CD4-positive, alpha-beta T cell treated with Interleukin-17A for 4 hours (primary cell): ENCODE measurements at places on chromosomes 16 and 17.

DNA sequence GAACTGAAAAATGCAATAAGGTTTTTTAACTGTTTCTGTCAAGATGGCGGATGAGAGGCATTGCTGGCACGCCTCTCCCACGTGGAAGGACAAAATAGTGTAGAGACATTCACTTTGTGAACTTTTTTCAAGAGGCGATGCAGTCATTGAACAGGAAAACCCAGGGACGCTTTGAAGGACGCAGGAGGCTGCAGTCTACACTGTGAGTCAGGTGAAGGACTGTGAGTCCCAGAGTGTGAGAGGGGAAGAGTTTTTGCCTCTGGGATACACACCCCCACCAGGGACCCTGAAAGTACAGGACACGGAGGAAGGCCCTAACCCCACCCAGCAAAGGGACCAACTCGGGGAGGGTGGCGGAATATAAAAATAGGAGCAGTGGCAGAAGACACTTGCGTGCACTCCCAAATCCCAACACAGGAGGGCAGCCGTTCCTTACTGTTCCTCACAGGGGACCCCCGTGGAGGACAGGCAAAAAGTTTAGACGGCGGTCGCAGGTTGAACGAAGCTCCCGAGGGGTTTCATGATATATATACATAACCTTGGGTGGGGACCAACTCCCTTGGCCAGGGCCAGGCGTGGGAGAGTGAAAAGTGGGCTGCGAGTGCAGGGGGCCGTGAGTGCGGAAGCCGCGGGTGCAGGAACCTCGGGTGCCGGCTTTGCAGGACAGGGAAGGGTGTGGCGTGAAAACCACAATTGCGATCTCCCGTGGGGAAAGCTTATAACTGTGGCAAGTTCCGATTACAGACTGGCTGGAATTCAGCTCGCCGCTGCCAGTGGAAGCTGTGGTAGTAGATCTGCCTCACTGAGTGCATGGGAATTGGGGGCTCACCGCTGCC, 82.0 kb upstream of the ALOX12 start:
- peak; percentile 81 for DNase-seq

DNA sequence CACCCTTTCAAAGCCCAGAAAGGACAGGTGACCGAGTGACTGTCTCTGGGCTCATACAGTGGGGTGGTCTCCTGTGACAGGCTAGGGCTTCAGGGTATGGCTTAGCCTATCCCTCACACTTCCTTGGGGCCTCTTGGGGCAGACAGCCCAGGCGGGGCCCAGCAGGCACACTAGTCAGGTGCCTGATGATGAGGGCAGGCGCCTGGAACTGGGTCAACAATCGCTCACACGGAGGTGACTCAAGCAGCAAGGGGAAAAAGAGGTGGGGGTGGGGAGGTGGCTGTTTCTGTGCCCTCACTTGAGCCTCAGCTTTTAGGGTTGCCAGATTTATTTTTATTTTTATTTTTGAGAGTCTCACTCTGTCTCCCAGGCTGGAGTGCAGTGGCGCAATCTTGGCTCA, 6.4 kb upstream of the GRN start:
- DNase-seq: no peak

GRCh38 chr16:49528060-49528865, 154.7 kb downstream of the C16orf78 start:
- DNase-seq: peak; percentile 52

GRCh38 chr17:37025238-37025637, 76.5 kb downstream of the AATF start:
- DNase-seq: no peak

DNA sequence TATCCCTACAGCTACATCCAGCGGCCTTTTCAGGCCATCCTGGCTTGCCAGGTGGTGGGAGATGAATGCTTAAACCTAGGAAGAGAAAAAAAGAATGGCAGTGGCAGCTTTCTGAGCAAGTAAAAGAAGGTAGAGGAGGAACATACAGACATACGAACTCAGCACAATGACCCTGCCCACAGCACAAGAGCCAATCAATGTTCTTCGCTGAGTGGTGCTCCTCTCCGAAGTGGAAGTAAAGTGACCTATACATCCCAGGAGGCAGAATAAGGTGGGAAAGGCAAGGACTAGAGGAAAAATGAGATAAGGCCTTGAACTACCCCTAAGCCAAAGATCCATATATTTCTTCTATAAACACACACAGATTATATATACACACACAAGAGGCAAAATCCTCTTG, 28.7 kb downstream of the USP31 start:
- DNase-seq: no peak

GRCh38 chr16:87305505-87306391, 11.4 kb downstream of the C16orf95 start:
- DNase-seq: no peak

GRCh38 chr17:13638855-13639458, 37.2 kb upstream of the HS3ST3A1 start:
- DNase-seq: no peak

- no peak for DNase-seq
These were observed 1.1 kb upstream of the THRA start for GRCh38 chr17:40061609-40062038.

DNA sequence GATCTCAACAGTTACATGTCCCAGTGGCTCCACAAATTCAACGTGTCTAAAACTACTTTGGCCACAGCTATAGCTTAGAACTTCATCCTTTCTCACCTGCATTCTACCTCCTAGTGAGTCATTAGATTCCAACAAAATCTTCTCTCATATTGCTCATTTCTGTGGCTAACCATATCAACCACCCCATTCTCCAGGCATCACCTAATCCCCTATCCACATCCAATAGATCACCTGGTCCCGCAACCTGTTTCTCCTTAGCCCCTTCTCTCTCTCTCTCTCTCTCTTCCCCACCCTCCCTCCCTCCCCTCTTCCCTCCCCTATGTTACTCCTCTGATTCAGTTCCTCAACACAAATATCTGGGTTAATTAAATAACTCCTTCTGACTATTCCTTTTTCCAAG, 64.6 kb downstream of the ANKFN1 start:
- no peak for DNase-seq

DNA sequence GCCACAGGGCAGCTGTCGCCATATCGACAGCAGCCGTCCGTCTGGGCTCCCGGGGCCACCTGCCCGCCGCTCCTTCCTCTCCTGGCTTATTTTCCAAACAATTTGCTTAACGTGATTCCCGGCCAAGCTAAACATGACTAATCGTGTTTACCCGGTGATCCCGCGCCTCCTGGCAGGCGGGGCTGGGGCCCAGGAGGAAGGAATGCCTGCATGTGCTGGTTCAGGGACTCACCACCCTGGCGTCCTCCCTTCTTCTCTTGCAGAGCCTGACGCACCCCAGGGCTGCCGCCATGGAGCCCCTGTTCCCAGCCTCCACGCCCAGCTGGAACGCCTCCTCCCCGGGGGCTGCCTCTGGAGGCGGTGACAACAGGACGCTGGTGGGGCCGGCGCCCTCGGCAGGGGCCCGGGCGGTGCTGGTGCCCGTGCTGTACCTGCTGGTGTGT, 6.1 kb downstream of the SSTR5 start:
- DNase-seq: no peak

DNA sequence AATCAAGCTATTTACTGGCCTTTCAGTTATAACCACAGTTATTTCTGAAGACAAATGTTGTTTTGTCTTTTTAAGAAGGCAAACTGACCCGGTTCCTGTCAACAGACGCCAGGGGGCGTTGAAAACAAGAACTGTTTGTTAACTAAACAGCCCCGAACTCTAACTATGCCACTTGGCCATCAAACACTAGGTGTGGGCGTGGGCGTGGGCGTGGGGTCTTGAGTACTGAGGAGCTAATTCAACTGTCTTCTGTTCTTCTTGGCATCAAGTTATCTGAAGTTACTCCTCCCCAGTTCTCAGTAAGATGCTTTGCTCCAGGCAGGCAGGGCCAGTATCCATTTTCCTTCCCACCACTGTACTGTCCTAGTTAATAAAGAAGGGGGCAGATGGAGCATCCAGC, 63.3 kb upstream of the MTMR4 start:
- peak; percentile 56 for DNase-seq

DNA sequence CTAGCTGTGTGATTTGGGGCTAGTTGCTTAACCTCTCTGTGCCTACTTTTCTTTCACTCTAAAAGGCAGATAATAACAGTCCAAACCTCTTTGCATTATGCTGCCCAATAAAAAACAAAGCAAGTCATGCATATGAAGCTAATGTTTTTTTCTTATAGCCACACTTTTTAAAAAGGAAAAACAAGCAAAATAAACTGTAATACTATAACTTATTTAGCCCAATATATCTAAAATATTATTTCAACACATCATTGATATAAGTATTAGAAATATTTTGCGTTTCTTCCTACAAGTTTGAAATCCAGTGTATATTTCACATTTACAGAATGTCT, 22.4 kb downstream of the ANKRD40 start:
- no peak for DNase-seq

DNA sequence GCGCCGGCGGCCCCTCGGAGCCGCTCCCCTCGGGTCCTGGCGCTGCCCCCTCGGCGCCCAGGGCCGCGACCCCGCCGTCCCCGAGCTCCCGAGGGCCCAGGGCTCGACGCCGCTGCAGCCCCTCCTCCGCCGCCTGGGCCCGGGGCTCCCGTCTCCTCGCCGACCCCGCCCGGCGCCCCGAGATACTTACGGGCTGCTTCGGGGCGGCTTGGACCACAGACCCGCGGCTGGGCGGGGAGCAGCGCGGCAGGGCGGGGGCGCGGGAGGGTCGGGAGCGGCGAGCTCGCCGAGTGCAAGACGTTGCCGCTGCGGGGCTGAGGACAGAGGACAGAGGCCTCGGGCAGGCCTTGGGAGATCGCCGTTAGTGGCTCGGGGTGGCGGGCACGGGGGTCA, 290 bp downstream of the TOB1 start:
- DNase-seq: no peak

- no peak for DNase-seq
These were observed 4.8 kb downstream of the CACNG1 start for GRCh38 chr17:67049025-67049739.

- no peak for DNase-seq
These were observed 341.6 kb downstream of the SOX9 start for GRCh38 chr17:72462407-72462806.

GRCh38 chr17:9750524-9750923, 40.9 kb downstream of the DHRS7C start:
- no peak for DNase-seq

GRCh38 chr17:59341922-59342321, 10.5 kb downstream of the YPEL2 start:
- no peak for DNase-seq

- DNase-seq: no peak
These were observed 5.1 kb downstream of the MMP25 start for GRCh38 chr16:3051494-3051893.

GRCh38 chr17:51228161-51228560, 31.7 kb downstream of the MBTD1 start:
- no peak for DNase-seq

DNA sequence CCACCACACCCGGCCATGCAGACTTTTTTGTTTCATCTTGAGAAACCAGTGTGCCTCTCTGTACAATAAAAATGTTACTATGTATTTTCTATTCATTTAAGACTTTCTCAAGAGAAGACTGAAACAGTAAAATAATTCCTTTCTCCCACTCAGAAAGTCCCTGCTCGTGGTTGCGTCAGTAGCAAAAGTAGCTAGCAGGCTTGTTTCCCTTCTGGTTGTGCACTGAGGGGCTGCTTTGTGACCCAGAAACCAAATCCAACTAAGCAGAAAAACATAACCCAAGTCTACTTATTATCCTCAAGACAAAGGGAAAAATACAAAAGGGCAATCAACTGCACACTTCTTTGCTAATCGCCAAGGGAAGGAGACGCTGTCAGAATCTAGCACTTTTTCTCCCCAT, 3.4 kb upstream of the PNPO start:
- DNase-seq: no peak

GRCh38 chr17:82434216-82434565, 15.8 kb upstream of the OGFOD3 start:
- peak; percentile 61 for DNase-seq

GRCh38 chr17:74868251-74868907, 4.4 kb downstream of the FDXR start:
- no peak for DNase-seq

DNA sequence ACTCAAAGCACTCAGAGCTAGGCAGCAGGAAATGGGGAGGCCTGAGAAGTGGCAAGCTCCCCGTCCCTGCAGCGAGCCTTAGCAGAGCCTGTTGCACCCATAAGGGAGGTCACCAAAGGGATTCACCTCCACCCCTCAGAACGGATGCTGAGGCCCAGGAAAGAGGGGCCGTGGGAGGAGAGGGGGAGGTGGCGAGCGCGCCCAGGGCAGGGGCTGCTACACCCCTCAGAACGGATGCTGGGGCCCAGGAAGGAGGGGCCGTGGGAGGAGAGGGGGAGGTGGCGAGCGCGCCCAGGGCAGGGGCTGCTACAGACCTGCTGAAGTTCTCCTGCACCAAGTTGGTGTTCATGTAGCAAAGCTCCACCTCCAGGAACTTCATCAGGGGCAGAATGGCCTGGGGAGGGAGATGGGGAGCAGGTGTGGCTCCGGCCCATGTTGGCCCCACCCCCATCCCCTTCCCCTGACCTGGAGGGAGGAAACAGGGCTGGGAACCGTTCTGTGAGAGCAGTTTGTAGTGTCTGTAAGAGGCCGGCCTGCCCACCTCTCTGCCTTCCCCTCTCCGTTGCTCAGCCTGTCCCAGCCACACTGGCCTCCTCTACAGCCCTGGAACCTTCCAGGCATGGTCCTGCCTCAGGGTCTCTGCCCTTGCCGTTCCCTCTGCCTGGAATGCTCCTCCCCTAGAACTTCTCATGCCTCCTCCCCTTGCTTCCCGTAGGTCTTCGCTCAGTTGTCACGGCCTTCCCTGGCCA, 11.4 kb downstream of the UNC13D start:
- peak; percentile 50 for DNase-seq

- no peak for DNase-seq
These were observed 14.3 kb downstream of the MNT start for GRCh38 chr17:2386400-2387085.

DNA sequence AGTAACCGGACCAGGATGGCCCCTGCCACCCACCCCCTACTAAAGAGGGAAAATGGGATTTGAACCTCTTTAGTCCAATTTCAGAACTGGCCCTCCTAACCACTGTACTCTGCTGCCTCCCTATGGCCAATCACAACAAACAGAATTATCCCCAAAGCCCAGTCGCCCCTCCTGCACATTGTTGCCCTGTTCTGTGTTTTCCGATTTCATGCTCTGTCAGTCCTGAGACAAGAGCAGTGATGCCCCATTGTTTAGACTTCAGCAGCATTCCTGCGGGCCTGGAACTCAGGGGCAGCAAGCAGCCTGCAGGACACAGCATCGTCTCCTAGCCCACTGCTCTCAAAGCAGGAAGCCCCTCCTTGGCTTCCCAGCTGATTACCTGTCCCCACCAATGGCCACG, 20.5 kb upstream of the KLHL11 start:
- DNase-seq: peak; percentile 23

GRCh38 chr16:3514621-3515020, 13.8 kb downstream of the CLUAP1 start:
- DNase-seq: no peak

- DNase-seq: no peak
These were observed 226.4 kb upstream of the MAF start for GRCh38 chr16:79826732-79827475.

- no peak for DNase-seq
These were observed 26.1 kb downstream of the CTU2 start for GRCh38 chr16:88732172-88732960.
